T-helper 1 cell (primary cell): ENCODE measurements at places on chromosomes 2 and 18.
A peak's percentile ranks its signal among the peaks of the same experiment; 100 is the strongest.

GRCh38 chr2:111678161-111678560 is 205.8 kb downstream of the ANAPC1 start:
- DNase-seq, result no peak

GRCh38 chr2:94869131-94869530 is 2.1 kb upstream of the TEKT4 start:
- DNase-seq, result no peak

DNA sequence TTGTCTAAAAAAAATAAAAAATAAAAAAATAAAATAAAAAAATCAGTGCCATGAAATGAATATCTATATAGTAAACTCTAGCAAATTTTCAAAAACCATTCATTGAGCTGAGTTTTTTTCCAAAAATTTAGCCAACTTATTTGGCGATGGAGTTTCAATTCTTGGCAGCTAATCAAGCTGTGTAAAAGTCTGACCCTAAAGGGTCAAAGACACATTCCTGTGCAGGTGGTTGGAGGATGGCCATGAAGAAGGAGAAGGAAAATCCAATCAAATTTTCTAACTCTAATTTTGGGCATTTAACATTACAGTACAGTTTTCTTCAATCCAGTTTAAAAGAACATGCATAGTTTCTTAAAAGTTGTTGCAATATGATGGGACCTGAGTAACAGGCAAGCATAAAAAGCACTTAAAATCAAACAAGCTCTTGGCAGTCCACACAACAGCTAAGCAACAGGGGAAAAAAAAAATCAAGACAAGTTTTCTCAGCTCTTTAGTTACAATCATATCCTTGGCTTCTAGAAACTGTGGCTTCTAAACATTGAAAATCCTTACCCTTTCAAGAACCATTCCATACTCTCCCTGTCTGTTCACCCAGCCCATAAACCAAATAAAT is 54.5 kb downstream of the ACVR1 start:
- no peak for DNase-seq

DNA sequence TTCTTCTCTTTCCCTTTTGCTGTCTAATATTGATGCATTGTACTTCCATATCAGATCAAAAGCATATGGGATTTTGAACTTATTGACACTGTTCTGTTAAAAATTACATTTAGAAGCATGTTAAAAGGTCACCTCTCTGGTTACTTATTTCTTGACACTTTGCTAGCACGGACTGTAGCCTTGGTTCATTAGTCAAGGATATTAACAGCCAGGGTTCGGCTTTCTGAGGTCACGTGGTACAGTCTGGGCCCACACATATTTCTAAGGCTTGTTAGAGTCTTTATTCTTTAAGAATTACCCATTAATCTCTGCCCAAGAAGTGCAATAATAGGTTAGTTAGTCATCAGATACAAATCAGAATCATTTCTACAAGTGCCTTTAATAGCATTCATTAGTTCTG is 1035.8 kb upstream of the FANCL start:
- DNase-seq, result no peak

- no peak for DNase-seq
Observed at GRCh38 chr2:55408098-55408882, 11.4 kb downstream of the CCDC88A start.

DNA sequence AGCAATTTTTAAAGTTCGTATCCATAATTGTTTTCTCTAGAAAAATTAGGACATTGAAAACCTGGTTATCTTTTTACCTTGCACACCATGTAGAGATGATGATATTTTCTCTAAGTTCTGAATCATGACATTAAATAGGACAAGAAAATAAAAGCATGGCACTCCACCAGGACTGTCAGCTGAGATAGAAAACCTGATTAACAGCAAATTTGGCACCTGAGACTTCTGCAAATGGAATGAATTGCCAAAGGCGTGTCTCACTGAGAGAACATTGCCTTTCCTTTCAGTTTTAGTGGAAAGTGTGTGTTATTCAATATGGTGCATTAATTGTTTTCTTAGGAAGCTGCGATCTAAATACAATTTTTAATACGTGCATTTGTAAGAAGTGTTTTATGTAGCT is 164.7 kb downstream of the LRRC30 start:
- no peak for DNase-seq

- DNase-seq, result no peak
Observed at GRCh38 chr18:8660316-8660715, 45.0 kb upstream of the MTCL1 start.

GRCh38 chr2:222479859-222480258 is 55.5 kb downstream of the SGPP2 start:
- no peak for DNase-seq

GRCh38 chr2:231677632-231678104 is 30.7 kb upstream of the PTMA start:
- peak; percentile 68 for DNase-seq

DNA sequence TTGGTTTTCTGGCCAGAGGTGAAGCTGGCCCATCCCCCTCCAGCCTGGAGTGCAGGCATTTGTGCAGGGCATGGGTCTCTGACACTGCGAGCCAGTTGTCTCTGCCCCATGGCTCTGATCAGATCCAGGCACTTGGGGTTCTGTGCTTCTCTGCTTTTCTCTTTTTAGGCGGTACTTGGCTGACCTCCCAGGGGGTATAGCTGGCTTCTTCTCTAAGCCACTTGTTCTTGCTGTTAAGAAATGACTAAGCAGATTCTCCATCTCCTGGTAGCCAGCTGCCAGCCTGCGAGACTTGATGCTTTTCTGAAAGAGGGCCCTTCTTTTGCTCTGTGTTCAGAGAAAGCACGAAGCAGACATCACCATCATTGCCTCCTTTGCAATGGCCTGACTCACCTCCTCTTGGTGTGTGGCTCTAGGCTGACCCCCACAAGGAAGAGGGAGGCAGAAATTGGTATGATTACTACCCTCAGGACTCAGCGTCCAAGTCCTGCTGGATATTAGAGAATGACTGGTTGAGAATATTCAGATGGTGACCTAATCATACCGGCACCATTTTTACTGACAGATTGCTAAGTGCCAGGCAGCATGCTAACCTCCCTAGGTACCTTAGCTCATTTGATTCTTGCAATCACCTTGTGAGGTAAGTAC is 32.7 kb downstream of the TNP1 start:
- no peak for DNase-seq

DNA sequence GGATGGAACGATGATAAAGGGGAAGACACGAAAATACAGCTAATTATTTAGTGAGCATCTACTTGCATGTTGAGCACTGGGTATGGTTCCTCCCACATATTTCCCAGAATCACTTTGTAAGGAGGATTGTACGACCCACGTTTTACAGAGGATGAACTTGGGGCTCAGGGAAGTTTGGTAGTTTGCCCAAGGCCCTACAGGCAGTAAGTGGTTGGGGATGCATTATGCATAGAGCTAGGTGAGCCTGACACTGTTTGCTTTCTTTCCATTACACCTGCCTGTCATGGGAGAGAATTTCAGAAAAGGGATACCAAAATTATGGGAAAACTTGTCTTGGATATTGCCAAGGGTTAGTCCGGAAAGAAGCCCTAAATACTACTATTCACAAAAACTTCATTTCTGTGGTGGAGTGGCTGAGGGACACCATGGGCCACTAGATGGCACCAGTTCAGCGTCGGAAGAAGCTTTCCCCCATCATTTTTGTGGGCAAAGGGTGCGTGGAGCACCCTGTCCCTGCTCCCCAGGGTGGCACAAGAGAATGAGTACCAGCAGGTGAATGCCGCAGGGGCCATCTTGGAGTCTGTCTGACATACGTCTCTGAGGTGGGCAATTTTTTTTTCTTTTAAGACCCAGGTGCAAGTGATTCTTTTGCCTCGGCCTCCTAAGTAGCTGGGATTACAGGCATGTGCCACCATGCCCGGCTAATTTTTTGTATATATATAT is 23.5 kb upstream of the C18orf32 start:
- DNase-seq, result peak; percentile 44

DNA sequence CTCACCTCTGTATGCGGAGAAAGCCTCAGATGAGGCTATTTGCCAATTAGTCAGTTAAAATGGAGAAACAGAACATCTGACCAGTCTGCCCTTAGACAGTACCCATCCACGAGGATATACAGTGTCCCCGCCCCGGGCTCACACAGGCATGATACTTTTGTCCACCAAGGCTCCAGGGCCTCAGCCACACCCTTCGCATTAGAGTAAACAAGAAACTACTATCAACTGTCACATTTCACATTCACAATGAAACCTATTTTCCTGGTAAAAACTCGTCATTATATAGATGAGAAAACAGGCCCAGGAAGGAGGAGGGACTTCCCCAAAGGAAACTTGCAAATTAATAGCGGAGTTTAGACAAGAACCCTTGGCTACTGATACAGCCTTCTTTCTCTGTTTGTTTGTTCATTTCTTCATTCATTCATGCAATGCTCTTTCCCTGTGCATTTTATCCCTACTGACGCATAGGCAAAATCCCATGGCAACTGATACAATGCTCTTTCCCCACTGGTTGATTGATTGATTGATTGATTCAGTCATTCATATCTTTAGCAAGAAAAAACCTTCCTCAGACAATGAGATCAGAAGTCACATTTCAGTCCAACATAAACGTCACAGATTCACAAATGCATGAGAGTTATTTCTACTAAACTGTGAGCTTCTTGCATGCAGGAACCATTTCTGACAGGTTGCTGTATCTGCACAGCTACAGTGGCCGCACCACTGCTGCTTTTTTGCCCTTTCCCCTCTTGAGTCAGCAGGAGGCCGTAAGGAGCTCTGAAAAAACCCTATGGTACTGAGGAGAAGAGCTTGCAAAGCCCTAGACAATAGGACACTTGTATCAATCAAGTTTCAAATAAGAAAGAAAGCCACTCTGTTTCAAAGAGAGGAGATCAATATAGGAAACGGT is 777.1 kb downstream of the RNF144A start:
- peak; percentile 89 for DNase-seq

DNA sequence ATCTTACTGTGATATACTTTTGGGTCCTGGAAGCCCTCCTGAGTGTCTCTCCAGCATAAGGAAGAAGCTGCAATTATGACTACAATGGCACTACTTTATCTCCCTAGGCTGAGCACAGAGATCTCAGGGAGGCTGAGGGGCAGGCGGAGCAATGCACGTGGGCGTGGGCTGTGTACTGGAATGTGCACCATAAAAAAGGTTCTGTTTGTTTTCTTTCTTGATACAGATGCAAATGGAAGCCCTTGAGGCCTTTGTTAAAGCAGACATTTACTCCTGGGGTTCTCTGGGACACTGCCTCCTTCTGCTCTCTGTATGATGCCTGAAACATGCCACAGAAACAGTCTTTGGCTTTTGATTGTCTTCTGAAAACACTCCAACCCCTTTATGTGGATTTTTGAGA is 79.1 kb upstream of the DLX2 start:
- no peak for DNase-seq

- DNase-seq, result no peak
Observed at GRCh38 chr2:110747522-110748488, 15.4 kb downstream of the ACOXL start.

DNA sequence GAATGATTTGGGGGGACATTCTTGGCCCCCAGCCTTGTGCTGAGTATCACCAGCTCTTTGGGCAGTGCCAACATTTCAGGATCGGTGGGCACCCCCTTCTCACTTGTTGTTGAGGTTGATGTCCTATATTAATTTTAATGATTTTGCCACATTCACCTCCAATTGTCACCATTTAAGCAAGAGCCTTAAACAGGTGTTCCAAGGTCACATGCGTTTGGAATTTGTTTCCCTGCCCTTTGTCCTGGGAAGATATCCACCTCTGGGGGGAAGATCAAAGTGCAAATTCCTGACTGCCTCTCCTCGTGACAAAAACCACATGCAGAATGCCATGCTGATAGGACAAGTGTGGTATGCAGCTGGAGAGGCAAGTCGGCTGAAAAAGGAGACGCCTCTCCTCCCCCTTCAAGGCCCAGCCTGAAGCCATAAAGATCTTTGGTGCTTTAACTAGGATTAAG is 72.5 kb upstream of the ID2 start:
- no peak for DNase-seq

- no peak for DNase-seq
Observed at GRCh38 chr2:1527153-1527992, 114.1 kb downstream of the TPO start.

GRCh38 chr2:143877876-143878530 is 641.9 kb downstream of the ZEB2 start:
- no peak for DNase-seq

DNA sequence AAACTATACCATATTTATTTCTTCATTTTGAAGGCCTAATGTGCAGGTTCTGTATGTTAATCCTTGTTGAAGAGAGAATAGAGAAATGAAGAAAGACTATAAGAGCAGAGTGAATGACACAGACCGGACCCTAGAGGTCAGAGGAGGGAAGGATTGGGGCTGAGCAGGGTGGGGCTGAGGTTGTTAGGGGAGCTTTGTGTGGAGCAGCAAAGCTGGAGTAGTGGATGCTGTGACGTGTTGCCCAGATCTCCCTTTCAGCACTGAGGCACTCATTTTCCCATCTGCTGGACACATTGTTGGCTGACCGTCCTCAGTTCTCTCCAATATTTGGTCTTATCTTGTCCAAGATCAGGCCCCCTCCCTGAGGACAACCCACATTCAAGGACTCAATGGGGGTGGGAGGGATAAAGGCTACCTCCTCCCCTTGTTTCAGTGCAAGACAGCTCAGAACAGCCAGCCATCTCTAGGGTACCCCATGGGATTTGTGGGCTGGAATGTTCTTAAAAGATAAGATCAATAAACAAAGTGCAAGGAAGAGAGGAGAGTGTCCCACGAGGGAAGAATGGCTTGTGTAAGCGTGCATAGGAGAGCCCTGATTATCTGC is 143.6 kb downstream of the TDRD15 start:
- no peak for DNase-seq

DNA sequence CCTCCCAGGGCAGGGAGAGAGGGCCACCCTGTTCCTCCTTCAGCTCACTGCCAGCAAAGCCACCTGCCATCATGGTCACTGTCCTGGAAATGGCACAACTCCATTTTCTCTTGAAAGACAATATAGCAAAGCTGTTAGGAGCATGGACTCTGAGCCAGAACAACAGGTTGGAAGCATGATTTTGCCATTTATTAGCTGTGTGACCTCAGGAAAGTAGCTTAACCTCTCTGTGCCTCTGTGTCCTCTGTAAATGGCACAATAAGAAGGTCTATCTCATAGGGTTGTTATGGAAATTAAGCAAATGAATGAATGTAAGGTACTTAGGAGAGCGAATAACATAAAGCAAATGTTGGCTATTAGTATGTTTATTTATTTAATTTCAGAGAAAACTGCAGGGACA is 730.4 kb upstream of the ID2 start:
- no peak for DNase-seq

- no peak for DNase-seq
Observed at GRCh38 chr18:55054021-55054990, 95.0 kb upstream of the CCDC68 start.

GRCh38 chr2:206996556-206997065 is 57.3 kb downstream of the CPO start:
- DNase-seq, result no peak

DNA sequence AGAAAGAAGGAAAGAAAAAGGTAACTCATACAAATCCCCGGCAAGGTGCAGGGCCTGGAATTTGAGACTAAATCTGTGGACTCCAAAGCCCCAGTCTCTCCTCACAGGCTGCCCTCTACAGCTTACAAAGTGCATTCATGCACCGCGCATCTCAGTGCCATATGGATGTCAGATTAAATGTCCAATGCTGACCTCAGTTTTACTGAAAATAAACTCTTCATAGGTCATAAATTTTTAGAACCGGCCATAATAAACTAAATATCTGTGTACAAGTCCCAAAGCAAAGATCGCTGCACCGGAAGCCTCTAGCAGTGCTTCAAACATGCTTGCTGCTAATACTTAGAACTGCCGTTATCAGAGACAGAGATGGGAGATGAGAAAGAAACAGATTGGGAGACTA is 17.7 kb downstream of the ST6GAL2 start:
- DNase-seq, result no peak
